Activated CD8-positive, alpha-beta memory T cell treated with anti-CD3 and anti-CD28 coated beads, Interleukin-2, amount 50 U/mL, for 4 hours (primary cell): ENCODE measurements at places on chromosomes 16 and 17.

DNA sequence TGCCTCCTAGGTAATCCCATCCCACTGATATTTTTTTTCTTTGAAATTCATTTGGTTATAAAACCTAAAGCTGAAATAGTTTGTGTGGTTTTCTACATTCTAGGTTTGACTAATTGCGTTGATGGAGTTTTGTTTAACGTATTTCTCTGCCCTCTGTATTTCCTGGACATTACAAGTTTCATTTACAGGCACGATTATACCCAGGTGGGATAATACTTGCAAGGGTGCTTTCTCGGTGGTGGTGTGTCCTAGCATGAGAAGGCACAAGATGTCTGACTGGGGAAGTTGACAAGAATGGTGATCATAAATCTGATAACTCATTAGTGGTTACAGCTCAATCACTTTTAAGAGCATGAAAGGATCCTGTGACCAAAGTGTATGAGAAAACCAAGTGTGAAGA lies 45.0 kb downstream of the DYNLRB2 start:
- no peak for DNase-seq

GRCh38 chr16:66335704-66336329 lies 30.7 kb upstream of the CDH5 start:
- no peak for DNase-seq

DNA sequence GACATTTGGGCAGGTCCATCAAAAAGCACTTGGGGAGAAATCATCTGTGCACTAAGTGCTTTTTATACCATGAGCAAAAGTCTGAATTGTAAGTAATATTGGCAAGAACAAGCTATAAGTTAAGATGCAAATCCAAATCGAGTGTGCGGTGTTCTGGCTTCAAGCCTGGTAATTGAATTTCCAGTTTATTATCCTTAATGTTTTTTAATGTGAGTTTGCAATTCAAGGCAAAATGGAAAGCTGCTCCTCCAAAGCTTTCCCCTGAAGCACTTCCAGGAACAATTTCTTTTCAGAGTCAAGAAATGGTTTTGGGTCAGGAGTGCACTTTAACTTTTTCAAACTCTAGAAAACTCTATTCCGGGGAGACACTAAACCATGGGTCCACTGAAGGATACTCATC lies 445.7 kb downstream of the TOX3 start:
- DNase-seq: no peak

DNA sequence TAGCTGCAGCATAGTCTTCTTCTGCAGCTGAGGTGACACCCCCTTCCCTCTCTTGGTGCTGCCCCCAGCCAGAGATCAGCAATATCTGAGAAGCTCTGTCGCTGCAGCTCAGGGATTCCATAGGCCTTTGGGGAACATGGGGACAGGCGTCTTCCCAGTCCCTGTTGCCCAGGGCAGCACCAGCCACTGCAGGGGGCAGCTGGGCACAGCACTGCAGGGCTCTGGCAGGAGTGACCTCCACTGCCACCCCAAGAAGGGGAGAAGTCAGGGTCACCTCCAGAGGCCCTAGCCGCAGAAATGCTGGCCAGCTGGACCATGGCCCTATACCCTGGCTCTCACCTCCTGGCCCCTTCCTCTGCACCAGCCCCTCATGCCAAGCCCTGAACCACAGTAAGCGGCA lies 16.9 kb downstream of the SCN4A start:
- no peak for DNase-seq

DNA sequence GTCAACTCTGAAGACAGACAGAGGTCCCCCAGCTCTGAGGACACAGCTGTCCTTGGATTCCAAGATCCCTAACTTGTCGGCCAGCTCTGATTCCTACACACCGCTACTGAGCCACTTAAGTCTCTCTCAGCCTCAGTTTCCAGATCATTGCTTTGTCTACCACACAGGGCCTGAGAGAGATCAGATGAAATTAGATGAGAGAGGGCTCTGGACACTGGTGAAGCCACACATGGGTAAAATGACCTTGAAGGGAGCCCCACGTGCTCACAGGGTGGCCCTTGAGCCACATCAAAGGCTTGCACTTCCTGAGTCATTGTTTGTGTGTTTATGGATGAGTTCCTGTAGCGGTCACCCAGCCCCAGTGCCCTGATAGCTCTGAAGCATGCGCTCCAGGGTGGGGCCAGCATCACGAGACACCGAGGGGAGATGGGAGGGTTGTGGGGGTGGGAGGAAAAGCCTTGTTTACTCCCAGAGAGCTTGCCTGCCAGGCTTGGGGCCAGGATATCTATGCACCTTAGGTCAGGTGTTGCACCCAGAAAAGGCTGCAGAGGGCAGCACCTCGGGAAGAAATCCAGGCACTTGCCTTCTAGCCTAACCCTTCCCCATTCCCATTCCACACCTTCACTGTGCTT lies 32.7 kb upstream of the SLC6A2 start:
- no peak for DNase-seq

- no peak for DNase-seq
Observed at GRCh38 chr17:3740611-3741073, 16.9 kb downstream of the HASPIN start.

DNA sequence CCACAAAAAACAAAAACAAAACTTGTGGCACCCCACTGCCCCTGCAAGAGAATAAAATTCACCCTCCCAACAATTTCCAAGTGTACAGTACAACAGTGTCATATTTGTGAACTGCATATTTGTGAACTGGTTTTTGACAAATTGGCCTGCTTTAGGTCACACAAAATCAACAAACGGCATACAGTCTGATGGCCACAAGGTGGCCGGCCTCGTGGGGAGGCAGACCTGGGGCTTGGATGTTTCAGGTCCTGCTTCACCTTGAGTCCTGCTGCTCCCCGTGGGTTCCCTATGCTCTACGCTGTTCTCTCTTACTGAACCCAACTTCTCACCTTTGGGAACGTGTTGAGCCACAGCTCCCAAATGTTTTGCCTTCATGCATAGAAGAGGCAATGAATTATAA lies 102.2 kb downstream of the CDK5R1 start:
- DNase-seq: no peak

GRCh38 chr16:15552507-15552906 lies 90.4 kb downstream of the MARF1 start:
- no peak for DNase-seq

GRCh38 chr16:11630046-11630767 lies 38.0 kb upstream of the SNN start:
- no peak for DNase-seq

GRCh38 chr17:29102741-29103181 lies 59.8 kb downstream of the PIPOX start:
- DNase-seq: no peak

- DNase-seq: no peak
Observed at GRCh38 chr17:50099003-50099402, 3.9 kb downstream of the PDK2 start.

DNA sequence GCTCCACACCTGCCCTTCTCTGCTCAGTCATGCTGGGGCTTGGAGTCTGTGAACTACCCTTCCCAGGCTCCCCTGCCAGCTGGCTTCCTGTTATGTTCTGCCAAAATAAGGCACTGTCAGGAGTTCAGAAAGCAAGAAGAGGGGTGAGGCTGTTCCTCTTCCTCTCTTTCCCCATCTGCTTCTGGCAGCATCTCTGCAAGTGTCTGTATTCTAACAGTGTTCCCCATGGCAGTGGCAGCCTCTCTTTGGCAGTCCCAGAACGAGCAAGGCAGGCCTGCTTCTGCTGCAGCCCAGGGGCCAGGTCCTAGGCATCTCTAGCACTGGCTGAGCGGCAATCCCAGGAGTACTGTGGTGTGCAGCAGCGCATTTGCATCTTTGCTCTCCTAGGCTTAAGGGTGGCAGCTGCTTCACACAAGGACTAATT lies 219.1 kb downstream of the STX8 start:
- DNase-seq: no peak

DNA sequence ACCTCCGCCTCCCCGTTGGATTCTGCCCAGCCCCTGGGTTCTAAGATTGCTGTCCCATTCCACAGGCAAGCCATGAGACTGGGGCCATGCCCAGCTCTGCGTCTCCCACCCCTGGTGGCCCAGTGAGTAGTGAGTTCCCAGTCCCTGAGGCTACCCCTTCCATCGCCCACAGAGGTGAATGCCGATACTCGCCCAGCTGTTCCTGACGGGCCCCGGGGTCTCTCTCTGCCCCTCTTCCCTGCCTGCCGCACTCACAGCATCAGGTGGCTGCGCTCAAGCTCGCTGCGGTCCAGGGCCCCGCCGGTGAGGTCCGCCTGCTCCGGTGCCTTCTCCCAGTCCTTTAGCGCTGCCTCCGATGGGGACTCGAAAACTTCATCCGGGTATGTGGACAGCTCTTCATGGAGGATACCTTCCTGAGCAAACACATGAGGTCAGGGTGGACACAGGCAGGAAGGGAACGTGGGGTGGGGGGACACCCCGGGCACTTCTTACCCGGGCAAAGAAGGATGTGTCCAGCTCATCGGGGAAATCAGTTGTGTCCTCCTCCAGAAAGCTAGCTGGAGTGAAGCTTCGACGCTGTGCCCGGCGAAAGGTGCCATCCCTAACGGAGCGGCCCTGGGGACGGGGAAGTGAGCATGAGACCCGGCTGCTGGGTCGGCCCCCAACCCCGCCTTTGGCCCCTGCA lies 8.8 kb downstream of the SNRNP25 start:
- no peak for DNase-seq

DNA sequence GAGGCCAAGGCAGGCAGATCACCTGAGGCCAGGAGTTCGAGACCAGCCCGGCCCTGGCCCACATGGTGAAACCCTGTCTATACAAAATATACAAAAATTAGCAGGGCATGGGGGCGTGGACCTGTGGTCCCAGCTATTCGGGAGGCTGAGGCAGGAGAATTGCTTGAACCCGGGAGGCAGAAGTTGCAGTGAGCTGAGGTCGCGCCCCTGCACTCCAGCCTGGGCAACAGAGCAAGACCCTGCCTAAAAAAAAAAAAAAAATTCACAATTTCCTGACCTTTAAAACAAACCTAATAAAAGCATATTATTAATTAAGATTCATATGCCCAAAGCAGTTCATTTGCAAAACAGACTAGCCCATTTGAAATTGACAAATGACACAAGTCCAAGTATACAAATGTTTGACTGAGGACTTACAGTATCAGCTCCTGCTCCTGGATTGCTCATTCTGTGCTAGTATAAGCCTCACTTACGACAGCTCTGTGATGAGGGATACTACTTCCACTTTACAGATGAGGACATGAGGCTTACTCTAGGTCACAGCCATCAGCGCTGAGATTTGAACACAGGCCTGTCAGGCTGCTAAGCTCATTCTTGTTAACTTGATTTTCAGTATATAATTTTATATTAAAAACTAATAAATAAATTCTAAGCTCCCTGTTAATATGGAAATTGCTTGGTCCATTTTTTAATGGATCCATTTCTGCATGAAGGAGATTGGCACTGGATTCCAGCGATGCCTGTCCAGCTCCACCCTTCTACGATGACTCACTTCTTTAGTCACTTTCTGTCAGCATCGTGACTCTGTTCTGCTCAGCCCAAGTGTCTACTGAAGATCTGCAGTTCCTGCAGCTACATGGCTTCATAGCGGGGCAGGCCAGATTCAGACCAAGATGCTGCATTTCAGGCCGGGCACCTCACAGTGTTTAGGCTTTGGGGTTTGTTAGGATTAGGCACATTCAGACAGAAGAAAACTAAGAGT lies 88.2 kb downstream of the WDR59 start:
- DNase-seq: no peak

DNA sequence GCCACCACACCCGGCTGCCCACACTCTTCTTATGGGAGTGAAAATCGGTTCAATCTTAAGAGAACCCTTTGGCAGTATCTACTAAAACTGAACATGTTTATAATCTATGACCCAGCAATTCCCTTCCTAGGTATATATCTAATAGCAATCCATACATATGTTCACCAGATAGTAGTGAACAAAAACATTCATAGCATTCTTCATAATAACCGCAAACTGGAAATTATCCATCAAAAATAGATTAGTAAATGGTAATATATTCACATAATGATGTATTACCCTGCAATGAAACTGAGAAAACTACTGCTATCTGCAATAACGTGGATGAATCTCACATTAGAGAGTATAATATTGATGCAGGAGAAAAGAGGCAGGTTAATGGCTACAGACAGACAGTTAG lies 23.1 kb downstream of the COPRS start:
- no peak for DNase-seq

GRCh38 chr16:66774981-66775380 lies 23.6 kb upstream of the DYNC1LI2 start:
- DNase-seq: no peak

- DNase-seq: no peak
Observed at GRCh38 chr17:75060434-75061054, 13.5 kb downstream of the KCTD2 start.

- no peak for DNase-seq
Observed at GRCh38 chr17:16927641-16928321, 44.1 kb downstream of the TNFRSF13B start.

DNA sequence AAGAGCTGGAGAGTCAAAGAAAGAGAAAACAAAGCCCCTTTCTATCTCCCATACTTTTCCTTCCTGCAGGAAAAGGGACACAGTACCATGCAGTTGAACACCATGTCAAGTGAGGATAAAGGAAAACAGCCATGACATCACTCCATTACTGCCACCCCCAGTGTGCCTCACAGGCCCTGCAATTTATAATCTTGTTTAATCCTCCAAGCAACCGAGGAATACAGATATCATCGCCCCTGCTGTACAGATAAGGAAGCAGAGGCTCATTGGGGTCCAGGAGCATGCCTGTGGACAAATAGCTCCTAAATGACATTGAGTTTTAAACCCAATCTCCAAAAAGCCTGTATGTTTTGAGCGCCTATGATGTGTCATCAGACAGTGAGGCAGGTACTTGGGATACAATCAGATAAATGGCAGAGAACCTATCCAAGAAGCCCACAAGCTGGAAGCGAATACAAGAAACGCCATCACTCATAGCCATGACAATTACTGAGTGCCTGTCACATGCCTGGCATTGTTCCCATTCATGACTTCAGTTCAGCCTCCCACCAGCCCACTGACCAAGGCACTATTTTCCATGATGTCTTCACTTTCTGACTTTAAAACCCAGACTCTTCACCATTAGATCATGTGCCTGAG lies 45.5 kb downstream of the CPPED1 start:
- DNase-seq: no peak

DNA sequence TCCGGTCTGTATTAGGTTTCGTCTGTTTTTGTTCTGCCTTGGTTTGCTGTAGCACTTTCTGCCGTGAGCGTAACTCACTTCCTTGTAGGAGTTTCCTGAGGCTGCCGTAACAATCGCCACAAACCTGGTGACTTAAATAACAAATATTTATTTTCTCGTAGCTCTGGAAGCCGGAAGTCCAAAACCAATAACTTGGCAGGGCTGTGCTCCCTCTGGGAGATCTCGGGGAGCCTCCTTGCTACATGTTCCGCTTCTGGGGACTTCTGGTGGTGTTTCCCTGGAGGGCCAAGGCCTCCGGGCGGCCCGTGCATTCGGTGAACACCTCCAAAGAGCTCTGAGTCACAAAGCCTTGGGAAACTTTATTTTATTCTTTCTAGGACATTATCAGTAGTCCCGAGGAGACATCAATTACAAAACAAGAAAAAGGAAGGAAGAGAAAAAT lies 6.8 kb upstream of the WDR45B start:
- DNase-seq: no peak

DNA sequence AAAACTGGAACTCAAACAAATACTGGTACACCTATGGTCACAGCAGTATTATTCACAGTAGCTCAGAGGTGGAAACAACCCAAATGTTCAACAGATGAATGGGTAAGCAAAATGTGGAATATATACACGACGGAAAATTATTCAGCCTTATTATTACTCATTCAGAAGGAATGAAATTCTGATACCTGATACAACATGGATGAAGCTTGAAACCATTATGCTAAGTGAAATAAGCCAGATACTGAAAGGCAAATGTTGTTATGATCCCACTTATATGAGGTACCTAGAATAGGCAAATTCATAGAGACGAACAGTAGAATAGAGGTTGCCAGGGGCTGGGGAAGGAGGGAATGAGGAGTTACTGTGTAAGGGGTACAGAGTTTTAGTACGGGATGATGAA lies 27.1 kb upstream of the MYLK3 start:
- no peak for DNase-seq
